IPS DF 6.9 (cell line): ENCODE measurements at places on chromosomes 5 and 9.

DNA sequence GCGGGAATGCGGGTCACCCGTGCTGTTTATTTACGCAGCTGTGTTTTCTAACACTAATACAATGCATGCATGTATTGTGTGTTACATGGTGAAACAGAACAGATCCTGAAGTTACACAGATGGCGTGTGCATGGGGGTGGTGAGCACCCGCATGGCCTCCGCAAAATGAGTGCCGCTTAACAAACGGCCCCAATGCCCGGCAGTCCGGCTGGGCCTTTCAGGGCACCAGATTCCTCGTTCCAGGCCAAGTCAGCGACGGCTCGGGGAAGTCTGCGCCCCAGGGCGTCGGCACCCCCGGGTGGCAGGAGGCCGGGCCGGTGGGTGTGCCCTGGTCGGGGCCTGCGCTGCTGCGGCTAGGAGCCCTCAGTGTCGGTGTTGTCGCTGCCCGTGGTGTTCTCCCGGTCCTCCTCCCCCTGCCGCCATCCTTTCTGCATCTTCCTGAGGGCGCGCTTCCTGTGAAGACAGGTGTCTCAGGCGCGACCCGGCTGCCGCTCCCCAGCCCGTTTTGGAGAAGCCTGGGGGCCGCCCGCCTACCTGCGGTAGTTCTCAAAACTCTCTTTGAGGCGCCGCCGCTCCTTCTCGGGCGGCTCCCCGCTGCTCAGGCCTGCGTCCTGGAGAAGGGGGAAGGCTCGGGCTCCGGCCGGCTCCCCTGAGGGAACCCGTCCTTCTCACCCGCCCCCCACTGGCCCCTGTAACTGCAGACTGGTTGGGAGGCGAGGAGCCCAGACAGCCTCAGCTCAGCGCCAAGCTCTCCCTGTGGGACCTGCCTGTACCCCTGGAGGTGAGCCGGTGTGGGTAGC is 605 bp upstream of the DNLZ start:
- DNase-seq = no peak

- no peak for DNase-seq
Measured at GRCh38 chr5:72956324-72957140, 691 bp downstream of the FCHO2 start.

GRCh38 chr9:6428940-6429889 is 16.2 kb downstream of the UHRF2 start:
- DNase-seq = no peak

- no peak for DNase-seq
Measured at GRCh38 chr9:6239694-6240093, 24.1 kb downstream of the IL33 start.

DNA sequence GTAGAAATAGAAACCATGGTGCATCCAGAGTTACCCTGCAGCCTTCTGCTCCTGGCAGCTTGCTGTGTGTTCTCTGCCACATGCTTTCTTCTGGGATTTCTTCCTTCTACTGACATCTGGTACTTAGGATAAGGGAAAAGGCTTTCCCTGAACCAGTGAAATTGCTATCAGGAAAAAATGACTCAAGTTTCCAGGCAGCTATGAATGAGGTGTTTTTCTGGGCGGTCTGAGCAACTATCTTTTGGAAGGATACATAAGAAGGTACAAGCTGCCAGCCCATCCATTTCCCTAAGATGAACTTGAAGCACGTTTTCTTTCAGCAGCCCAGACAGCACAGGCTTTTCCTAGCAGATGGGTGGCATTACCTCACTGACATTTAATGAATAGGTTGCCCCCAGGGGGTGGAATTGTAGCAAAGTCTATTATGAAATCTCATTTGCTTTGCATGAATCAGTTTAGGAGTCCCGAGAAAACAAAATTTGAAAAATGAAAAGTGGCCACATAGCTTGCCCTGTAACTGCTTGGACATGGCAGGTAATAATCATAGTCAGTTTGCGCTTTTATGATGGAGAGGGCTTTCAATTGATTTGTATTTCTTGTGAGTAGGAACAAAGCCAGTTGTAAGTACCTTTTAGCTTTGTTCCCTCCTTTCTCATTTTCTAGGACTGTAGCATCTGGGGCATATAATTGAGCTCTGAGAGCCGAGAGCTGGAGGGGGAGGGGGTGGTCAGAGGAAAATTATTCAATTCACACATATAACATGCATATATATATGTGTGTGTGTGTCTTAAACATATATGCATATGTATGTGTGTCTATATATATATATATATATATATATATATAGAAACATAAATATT is 108.5 kb downstream of the C9orf152 start:
- no peak for DNase-seq

DNA sequence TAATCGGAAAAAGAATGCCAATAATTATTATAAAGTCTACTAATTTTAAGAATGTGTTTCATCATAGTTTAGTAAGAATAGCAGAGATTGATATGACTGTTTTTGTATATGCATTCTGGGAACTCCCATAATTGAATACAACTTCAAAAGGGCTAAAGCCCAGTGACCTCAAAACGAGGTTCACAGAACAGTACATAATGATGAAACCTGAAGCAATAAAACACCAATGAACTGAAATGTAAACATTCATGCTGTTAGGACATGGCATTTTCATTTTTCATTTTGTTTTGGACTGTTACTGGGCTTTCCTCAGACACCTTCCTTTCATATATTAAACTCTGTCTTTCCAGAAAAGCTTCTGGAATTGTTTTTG is 684 bp upstream of the JMY start:
- DNase-seq = no peak

- DNase-seq = no peak
Measured at GRCh38 chr5:77024490-77024889, 5.7 kb upstream of the AGGF1 start.

DNA sequence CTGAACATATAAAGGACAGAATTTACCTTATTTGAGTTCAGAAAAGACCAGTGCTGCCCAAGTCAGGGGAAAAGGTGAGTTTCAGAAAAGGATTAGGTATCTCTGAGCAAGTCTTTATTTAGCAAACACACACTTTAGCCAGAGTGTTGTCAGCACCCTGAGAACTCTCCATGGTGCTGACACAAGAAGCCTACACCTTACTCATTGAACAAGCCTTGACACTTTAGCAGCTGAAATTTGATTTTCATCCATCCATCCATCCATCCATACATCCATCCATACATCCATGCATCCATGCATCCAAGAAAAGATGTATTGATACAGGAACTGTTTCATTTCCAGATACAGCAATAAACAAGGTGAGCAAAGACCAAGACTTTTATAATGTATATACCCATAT is 311.2 kb downstream of the TRIM32 start:
- no peak for DNase-seq

DNA sequence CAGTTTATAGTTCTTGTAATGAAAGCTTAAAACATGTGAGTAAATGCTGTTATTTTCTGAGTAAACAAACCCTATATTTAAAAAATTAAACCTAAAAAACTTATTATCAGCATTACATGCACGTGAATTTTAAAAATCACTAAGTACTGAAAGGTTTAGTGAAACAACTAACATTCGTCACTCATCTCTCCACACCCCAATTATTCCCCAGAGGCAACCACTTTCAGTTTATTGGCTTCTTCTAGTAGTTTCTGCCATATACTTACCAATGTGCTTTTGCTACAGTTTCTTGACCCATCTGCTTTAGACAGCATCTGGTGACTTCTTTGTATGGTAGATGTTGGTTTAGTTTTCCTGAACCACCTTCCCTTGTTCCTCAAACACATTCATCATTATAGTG is 58.1 kb downstream of the ANGPTL2 start:
- no peak for DNase-seq

DNA sequence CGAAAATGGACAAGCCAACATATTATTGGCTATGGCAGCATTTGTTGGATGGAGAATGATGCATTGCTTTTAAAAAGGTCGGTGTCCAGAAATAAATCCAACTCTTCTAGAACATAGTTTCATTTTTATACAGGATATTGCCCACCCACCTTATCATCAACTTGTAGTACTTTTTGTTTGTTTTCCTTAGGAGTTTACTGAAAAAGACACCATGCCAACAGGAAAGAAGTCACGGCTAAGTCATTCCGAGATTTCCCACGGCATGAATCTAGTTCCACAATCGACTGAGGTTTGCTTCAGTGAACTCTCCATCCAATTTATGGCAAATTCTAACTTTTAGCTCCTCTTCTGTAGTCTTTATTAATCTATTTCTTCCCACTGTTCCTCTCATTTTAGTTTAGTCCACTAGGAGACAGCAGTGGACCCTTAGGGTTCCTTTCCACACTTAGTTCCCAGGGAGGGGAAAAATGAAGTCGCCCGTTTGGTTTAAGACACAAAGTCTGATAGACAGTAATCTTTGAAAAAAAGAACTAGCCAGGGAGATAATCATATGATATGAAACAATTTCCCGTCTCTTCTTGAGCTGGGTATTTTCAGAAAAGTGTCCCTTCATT is 237.5 kb downstream of the AP3B1 start:
- DNase-seq = no peak

DNA sequence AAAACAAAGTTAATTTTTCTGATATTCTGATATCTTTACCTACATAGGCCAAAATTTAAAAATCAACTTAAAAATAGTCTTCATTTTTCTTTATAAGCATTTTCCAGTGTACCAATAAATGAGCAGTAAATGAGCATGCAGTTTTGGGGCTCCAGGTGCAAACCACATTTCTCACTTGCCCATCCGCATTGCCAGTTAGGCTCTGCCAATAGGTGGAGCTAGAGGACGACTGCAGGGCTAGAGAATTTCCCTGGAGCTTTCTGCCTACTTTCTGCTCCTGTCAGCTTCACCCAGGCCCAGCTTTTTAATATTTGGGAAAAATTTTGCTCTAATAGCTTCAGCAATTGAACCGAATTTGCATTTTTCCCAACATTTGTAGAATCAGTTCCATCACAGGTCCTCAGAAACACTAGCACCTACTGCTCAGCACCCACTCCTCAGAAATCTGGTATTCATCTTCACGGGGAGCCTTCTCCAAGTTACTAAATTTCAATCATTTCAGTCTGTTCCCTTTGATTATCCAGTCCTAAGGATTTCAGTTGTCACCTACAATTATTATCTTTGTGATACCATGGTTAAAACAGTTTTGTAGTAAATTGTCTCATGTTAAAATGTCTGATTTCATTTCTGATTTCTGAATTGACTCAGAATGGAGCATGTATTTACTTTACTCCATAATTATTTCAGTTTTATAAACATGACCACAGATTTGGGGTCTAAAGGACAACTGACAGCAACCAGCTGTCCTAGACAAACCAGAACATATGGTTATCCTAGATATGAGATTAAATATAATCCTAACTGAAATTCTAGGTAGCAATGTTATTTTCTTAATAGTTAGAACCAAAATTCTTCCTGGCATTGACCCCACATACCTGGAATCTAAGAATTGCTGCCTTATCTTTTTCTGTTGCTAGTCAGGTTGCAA is 104.6 kb upstream of the FAM174A start:
- DNase-seq = peak; percentile 41

GRCh38 chr5:133841831-133842750 is 126.3 kb downstream of the C5orf15 start:
- DNase-seq = no peak

GRCh38 chr9:90569511-90569910 is 73.1 kb downstream of the DIRAS2 start:
- DNase-seq = no peak

DNA sequence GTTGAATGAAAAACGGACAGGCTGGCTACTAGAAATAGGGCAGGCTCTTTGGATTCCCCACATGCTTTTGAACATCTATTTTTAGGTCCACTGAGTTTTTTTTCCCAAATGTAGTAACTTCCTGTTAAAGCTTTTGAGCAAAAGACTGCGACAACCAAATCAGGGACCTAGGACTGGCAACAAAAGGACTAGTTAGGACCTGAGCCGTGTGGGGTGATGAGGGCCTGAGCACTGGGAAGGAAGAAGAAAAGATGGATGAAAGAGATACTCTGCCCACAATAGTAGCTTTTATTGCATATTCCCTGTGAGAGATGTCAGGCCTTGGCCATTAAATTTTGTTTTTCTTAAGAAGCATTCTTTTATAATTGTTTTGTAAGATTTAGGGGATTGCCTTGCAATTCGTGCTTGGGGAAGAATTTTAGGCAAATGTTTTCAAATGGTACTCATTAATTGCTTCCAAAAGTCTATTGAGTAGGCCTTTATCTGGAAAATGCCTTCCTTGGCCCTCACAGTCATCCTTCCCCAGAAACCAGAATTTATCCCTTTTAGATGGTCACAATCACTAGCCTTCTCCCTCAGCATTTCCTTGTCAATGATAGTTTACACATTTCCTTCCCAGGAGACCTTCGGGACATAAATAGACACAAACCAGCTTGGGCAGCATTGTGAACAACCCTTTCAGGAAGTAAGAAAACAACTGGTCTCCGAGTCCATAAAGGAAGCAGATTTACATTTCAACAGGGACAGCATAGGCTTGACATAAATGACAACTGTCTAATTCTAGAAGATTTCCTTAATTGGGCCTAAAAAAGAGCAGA is 166.5 kb downstream of the RMI1 start:
- no peak for DNase-seq

DNA sequence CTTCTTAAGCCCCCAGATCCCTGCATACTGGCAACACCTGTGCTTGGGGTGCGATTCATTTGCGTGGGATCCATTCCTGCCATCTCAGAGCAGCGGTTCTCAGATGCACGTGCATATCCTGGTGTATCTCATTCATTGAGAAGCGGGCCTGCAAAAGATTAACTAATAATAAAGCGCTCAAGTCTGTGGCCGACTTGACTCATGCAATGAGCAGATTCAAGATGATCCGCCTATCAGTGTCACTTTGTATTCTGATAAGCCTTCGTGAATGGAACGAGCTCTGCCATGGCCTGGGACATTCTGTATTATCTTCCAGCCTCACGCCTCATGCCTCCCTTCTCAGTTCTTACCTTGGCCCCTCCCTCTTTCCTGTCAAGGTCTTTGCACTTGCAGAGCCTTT is 22.3 kb downstream of the C1QTNF2 start:
- no peak for DNase-seq

- no peak for DNase-seq
Measured at GRCh38 chr9:12584656-12585522, 108.3 kb upstream of the TYRP1 start.

DNA sequence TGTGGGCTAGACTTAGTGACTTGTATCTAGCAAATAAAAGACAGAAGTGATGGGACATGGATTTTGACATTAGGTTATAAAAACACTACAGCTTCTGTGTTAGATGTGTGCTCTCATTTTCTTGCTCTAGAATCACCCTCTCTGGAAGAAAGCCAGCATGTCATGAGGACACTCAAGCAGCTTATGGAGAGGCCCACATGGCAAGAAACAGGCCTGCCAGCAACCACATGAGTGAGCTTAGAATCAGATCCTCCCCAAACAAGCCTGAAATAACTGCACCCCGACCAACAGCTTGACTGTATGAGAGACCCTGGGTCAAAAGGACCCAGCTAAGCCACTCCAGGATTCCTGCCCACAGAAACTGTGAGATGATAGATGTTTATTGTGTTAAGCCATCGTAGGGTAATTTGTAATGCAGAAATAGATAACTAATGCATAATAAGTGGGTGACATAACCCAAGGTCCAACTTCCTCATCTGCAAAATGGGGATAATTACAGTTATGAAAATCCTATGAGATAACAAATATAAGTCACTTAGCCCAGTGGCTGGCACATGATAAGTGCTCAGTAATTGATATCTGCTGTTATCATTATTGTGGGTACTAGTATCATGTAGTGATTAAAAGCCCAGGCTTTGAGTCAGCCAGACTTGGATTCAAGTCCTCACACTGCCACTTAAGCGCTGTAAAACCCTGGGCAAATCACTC is 86.5 kb downstream of the KLHL3 start:
- no peak for DNase-seq
